ENCODE measurements at places on chromosomes 2 and 18.

DNA sequence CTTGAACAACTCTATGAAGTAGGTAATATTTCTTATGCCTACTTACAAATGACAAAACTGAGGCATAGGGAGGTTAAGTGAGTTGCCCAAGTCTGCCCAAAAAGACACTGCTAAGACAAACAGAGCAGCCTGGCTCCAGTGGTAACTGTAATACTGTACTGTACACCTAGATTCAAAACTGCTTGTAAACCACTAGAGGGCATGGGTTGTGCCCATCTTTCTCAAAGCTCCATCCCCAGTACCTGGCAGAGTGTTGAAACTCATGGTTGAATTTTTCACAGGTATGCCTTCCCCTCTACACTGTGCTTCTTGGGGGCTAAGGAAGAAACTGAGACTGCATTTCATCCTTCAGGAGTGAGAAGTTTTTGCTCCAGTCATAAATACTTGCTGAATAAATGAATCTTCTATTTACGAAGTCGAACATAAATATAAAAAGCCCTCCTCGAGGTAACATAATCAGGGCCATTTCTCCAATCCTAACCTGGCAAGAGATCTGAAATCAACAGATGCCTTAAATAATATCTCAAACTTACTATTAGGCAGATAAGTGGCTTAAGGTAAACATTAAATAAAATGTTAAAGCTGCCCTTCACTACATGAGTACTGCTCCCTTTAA, 2.0 kb downstream of the PPP4R1 start:
- peak; percentile 33 for DNase-seq

GRCh38 chr2:3557639-3558204, 411 bp downstream of the RNASEH1 start:
- no peak for DNase-seq

- no peak for DNase-seq
These were observed 142.3 kb downstream of the ZNF407 start for GRCh38 chr18:74739926-74740325.

GRCh38 chr18:50967714-50968661, at the start of gene ELAC1:
Gene ELAC1 (plus strand): TSS chr18:50968040. CDS start chr18:50974405, 6,365 bp downstream.
- no peak for DNase-seq

DNA sequence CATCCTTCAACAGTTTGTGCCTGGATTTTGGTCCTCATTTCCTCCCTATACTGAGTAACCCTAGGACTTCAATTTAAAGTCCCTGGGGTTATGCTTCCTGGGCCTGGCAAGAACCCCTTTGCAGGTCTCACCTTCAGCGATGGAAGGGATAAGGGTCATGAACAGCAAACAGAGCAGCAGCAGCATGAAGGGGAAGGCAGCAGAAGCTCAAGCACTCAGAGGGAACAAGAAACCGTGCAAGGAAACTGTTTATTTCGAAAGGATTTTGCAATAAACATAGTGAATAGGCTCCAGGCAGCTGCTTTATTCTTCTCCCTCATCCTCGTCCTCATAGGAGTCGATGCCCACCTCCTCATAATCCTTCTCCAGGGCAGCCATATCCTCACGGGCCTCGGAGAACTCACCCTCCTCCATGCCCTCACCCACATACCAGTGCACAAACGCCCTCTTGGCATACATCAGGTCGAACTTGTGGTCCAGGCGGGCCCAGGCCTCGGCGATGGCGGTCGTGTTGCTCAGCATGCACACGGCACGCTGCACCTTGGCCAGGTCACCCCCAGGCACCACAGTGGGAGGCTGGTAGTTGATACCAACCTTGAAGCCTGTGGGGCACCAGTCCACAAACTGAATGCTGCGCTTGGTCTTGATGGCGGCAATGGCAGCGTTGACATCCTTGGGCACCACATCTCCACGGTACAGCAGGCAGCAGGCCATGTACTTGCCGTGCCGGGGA, 2.8 kb upstream of the TUBA4B start:
- DNase-seq = no peak

GRCh38 chr2:192953116-192953515, 758.4 kb upstream of the TMEFF2 start:
- DNase-seq = no peak

DNA sequence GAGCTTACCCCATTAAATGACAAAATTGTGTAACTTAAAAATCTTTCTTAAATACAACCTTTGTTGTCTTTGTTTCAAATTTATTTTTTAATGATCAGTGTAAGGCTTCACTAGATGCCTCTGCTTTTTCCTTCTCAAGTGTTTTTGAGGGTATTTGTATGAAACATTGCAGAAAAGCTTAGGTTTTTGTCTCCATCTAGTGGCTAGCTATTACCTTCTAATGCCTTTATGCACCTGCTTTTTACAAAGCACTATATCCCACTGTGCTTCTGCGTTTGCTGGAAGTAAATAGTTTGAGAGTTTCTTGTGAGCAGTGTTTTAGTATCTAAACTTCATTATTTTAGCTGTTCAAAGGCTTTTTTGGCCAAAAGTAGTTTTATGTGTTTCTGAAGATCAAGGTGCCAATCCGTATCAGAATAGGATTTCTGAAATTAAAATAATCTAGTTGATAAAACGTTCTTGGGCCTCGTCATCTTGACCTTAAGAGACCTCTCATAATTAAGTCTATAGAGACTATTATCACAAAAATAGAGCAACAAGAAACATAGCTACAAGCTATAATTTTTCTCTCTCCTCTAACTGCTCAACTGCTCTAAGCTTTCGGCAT, 47.0 kb downstream of the IWS1 start:
- DNase-seq = no peak

Data from cerebellar nuclear complex (tissue), 1 donor.